Posterior cingulate gyrus (tissue), 11 donors: ENCODE measurements at places on chromosomes 4 and X.

GRCh38 chrX:49082271-49082871 is 2.7 kb upstream of the WDR45 start:
- DNase-seq, result no peak

DNA sequence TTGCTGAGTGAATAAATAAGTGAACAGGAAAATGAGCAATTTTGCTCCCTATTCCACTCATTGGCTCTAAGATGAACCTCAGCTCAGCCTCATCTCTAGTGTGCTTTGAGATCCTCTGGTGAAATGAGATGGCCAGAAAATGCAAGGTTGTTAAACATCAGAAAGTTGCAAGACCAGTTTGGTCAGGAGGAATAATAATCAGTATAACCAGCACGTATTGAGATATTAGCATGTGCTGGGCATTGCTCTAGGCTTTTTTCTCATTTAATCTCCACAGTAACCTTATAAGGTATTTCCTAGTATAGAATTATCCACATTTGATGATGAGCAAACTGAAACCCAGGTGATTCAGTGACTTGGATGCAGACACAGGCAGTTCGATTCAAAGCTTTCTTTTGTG is 110.5 kb upstream of the PAK3 start:
- DNase-seq, result no peak

DNA sequence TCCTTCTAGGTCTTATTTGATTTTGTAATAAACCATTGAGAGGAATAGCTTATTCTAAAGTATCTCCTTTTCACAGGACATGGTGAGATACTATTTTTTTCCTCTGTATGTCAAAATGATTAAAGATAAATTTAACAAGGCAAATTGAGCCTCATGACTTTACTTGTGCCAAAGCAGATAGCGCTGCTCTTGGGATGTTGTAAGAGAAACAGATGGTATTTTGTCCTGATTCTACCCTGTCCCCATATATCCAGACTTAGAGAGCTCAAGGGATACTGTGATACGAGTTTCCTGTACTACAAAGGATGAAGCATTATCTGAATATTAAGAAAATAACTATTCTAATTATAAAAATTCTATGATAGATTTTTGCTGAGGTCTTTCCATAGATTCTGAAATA is 34.0 kb downstream of the EMCN start:
- DNase-seq, result no peak

- no peak for DNase-seq
Observed at GRCh38 chrX:104712515-104712914, 146.5 kb downstream of the IL1RAPL2 start.

GRCh38 chr4:13484749-13485221 is 645 bp upstream of the RAB28 start:
- no peak for DNase-seq

- DNase-seq, result no peak
Observed at GRCh38 chr4:186940476-186940875, 216.8 kb upstream of the FAT1 start.

DNA sequence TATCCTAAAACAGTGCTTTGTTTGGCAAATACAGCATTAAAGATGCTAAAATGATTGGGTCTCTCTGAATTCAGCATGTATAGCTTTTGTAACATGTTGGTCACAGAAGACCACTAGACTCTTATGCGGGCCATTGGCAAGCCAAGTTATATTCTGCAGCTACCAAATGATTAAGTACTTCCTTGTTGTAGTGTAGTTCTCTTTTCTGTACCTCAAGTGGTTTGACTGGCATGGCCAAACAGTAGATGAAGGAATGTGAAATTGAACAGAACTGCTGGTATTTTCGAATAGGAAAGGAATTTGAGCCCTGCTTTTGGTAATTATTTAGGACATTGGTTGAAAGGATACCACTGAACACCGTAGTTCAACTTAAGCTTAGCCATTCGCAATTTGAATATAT is 193.9 kb upstream of the GPC4 start:
- DNase-seq, result no peak

- no peak for DNase-seq
Observed at GRCh38 chr4:24910499-24910898, 2.3 kb downstream of the CCDC149 start.

GRCh38 chrX:53211391-53211978 is 13.5 kb downstream of the KDM5C start:
- no peak for DNase-seq

GRCh38 chr4:168306476-168306875 is 12.1 kb downstream of the DDX60 start:
- no peak for DNase-seq

- DNase-seq, result no peak
Observed at GRCh38 chr4:169033660-169034059, 23.6 kb upstream of the CBR4 start.

DNA sequence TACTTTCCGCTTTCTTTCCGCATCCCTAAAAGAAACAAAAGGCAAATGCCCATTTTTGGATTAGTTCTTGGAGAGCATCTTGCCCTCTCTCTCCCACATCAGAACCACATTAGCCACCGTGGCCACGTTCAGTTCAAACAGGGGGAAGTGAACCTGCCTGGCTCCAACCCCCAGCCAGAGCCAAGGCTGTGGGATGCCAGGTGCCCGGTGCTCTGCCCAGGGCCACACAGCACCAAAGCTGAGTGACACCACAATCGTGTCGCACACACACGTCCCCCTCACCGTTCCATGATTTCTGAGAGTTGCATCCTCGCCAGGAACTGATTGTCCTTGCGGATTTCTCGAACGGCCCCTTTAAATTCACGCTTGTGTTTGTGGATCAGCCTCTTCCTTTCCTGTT is 24.3 kb downstream of the NOP14 start:
- DNase-seq, result no peak
